Ureter (tissue), 1 donor: ENCODE measurements at places on chromosomes 11 and 22. TPM values are rescaled to one million over a fixed set of nuclear protein-coding genes. Genes with fewer than 3 reads are reported as not detected.

The LMO2 gene
- 14.0 TPM for total RNA-seq

The SLC7A4 gene
- 8.1 TPM for total RNA-seq

The RHBDD3 gene
- 24.4 TPM for total RNA-seq

The MS4A2 gene
- 3.0 TPM for total RNA-seq

The FOLR3 gene
- not detected for total RNA-seq

The GRAMD1B gene
- total RNA-seq = 3.5 TPM

The TH gene
- 4.3 TPM for total RNA-seq

The CARD16 gene
- total RNA-seq = 14.3 TPM

The NAALAD2 gene
- total RNA-seq = 4.8 TPM

The RIBC2 gene
- total RNA-seq = 2.1 TPM

The LRRC32 gene
- 83.7 TPM for total RNA-seq

The PKDREJ gene
- 0.13 TPM for total RNA-seq

The CRYBA4 gene
- 1.1 TPM for total RNA-seq

The GPHA2 gene
- total RNA-seq = not detected

The MPZL2 gene
- total RNA-seq = 226 TPM

The XPNPEP3 gene
- 26.8 TPM for total RNA-seq

The FOSL1 gene
- 4.5 TPM for total RNA-seq

The KCNK4 gene
- total RNA-seq = not detected

The OR5B12 gene
- total RNA-seq = not detected

The BAIAP2L2 gene
- 1.4 TPM for total RNA-seq

The KCNJ11 gene
- total RNA-seq = 0.70 TPM

The TEX12 gene
- total RNA-seq = 0.68 TPM

The PAX6 gene
- not detected for total RNA-seq

The OR51B4 gene
- total RNA-seq = 0.42 TPM

The APOA4 gene
- total RNA-seq = not detected

The ARRB1 gene
- total RNA-seq = 53.4 TPM

The ART5 gene
- total RNA-seq = not detected

The ANKK1 gene
- total RNA-seq = 1.4 TPM

The GUCY1A2 gene
- 23.8 TPM for total RNA-seq

The LGR4 gene
- 49.2 TPM for total RNA-seq

The FAM118A gene
- total RNA-seq = 52.7 TPM

The CDC42BPG gene
- total RNA-seq = 28.5 TPM

The TTC36 gene
- 0.60 TPM for total RNA-seq

The TRIM48 gene
- total RNA-seq = not detected

The CTTN gene
- total RNA-seq = 371 TPM

The PIK3IP1 gene
- 57.8 TPM for total RNA-seq

The B4GALNT4 gene
- 3.3 TPM for total RNA-seq

The TOLLIP gene
- total RNA-seq = 122 TPM

The WNT11 gene
- 1.7 TPM for total RNA-seq

The NPTXR gene
- total RNA-seq = 27.0 TPM

The DNHD1 gene
- total RNA-seq = 24.2 TPM

The CAVIN3 gene
- 39.0 TPM for total RNA-seq

The ATG16L2 gene
- total RNA-seq = 39.7 TPM

The CSF2RB gene
- 8.6 TPM for total RNA-seq

The SHANK3 gene
- 37.1 TPM for total RNA-seq

The AQP11 gene
- total RNA-seq = 0.34 TPM

The UPK3A gene
- 233 TPM for total RNA-seq

The SLC43A3 gene
- 27.2 TPM for total RNA-seq

The FGF4 gene
- not detected for total RNA-seq

The FXYD6 gene
- total RNA-seq = 41.8 TPM

The IGF2 gene
- 61.1 TPM for total RNA-seq

The TMEM121B gene
- 0.18 TPM for total RNA-seq

The CHRDL2 gene
- 3.2 TPM for total RNA-seq

The FDX1 gene
- total RNA-seq = 11.9 TPM
